ENCODE measurements at places on chromosomes 2 and 18. TPM values are rescaled to one million over a fixed set of nuclear protein-coding genes. Genes with fewer than 3 reads are reported as not detected.

SLC4A5 gene
- 14.9 TPM for total RNA-seq

DYSF gene
- 2.8 TPM for total RNA-seq

PLEK gene
- total RNA-seq = 1.9 TPM

SULT1C4 gene
- not detected for total RNA-seq
